Skeletal muscle cell (primary cell): ENCODE measurements at places on chromosomes 3 and 15.

DNA sequence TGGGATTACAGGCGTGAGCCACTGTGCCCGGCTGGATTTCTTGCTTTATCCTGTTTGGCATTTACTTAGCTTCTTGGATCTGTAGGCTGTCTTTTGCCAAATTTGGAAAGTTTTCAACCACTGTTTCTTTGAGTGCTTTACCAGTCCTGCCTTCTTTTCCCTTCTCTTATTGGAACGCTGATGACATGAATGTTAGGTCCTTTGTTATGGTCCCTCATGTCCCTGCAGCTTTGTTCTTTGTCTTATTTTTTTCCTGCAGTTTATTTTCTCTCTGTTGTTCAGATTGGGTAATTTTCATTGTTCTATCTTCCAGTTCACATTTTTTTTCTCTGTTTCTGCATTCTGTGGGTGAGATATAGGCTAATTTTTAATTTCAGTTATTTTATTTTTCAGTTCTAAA lies 25.0 kb downstream of the SH3GL3 start:
- no peak for DNase-seq

GRCh38 chr15:68526784-68527183 lies 52.0 kb upstream of the CORO2B start:
- DNase-seq: no peak

GRCh38 chr3:32780735-32781210 lies 37.0 kb upstream of the TRIM71 start:
- no peak for DNase-seq

DNA sequence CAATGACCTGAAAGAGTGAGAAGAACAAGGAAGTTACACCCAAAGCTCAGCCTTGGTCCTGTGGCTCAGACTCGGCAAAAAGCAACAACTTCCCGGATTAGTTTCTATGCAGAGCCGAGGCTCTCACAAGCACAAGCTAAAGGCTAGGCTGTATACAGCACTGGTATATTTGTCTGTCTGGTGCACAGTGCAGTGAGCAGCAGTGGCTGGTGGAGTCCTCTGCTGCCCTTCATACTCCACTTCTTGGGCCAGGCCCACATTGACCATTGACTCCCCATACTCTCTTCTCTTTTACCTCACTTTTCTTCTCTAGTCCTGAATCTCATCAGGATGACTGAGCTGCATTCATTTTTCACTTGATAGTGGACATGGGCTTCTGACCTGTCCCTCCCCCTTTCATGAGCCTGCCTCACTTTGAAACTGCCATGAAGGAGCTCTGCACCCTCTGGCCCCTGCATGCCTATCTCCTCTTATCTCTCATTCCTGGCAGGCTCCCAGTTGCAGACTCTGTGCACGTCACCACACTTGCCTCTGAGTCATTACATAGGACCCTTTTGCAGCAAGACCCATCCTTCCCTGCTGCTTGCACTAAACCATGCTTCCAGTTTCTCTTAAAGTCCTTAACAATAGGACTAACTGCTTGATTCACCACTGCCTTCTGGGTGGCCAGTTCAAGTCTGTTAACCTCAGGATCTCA lies 379.3 kb downstream of the NTRK3 start:
- no peak for DNase-seq

GRCh38 chr3:87810452-87811016 lies 248.3 kb downstream of the CGGBP1 start:
- no peak for DNase-seq

DNA sequence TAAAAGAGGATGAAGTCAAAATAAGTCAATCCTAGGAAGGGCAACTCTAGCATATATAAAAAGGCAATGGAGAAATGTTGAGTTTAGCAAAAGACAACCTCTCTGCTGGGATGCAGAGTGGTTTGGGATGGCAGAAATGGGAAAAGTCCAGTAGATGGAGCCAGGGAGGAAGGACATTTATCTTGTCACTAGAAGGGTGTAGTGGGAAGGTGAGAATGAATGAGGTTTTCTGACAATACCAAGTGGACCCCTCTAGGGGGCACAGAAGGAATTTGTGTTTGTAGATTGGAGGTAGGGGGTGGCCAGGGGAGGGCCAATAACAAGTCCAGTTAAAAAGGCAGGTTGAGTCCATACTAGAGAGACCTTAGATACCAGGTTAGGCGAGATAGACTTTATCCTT lies 80.0 kb downstream of the THSD4 start:
- DNase-seq: no peak

GRCh38 chr3:178773358-178773757 lies 237.1 kb downstream of the KCNMB2 start:
- no peak for DNase-seq

DNA sequence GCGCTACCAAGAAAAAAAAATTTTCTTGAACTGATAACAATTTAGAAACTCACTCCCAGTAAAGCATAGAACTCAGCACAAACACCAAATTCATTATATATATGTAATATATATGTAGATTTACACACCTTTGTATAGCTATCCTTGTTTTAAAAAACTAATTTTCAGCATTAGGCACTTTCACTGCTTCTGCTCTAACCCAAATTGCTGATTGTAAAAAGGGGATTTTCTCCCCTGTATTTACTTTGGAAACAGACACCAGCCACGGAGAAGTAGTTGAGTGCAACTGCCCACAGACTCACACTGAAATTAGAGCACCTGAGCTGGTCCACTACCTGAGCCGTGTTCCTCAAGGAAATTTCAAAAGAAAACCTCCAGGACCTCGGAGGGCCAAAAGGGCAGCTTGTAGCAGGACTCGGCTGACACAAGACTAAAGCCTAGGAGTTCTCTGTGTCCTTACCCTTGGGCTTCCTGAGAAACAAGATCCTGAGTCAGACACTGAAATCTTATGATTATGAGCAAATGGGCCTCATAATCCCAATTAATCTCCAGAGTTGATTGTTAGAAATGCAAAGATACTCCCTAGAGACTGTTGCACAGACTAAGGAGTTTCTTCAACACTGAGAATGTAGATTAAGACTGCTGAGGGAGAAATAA lies 106.0 kb downstream of the TNIK start:
- DNase-seq: no peak

DNA sequence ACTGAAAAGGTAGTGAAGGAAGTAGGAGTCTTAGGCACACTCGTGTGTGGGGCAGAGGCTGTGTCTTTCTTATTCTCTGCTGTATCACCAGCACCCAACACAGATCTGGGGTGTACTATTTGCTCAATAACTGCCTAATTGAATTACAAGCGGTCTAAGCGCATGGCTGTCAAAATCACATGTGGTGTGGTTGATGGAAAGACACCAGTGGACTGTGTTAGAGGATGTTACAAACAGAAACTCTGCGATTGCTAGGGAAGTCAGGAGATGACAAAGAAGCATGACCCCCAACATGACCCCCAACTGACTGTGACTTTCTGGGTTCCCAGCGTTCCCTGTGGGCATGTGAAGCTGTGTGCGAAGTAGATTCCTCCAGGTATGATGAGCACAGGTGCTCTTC lies 32.0 kb downstream of the ATG7 start:
- DNase-seq: no peak

DNA sequence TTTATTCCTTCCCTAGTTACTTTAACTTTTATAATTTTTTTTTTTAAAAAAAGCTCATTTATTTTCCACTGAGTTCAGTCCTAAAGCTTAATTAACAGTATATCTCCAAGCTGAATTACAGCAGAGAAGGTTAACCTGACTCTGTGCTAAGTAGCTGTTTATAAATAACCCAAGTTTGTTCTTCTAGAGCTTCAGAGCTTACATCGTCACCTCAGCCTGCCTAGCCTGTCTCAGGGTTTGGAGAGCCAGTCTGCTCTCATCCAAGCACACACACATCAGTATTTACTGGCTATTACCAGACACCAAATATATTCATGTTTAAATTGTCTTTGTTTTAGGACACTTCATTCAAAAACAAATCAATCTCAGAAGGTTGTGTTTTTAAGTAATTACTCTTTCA lies 154.9 kb downstream of the CDIN1 start:
- DNase-seq: no peak

- no peak for DNase-seq
Observed at GRCh38 chr3:123789760-123790159, 94.4 kb downstream of the MYLK start.

DNA sequence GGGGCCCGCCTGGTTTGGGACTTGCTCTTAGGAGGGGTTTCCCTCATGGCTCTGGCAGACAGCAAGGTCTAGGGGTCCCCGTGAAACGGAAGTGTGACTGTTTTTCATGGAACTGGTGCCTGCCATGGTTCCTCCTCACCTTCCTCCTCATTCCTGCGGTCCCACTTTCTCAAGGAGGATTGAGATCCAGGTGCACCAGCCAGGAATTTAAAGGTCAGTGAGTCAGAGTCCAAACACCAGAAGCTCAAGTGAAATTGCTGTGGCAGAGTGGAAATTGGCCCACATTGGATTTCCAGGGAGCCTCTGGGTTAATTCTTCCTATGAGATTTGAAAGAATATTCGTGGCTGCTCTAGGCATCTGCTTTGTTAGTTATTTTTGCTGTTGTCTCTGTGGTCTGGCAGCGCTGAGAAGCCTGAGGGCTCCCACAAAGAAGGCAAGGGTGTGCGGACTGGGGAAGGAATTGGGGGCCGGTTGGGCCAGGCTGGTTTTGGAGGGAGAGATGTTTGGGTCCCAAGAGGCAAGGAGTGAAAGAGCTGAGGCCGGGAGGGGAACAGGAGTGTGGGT lies 60.4 kb upstream of the TNFAIP8L3 start:
- DNase-seq: no peak

DNA sequence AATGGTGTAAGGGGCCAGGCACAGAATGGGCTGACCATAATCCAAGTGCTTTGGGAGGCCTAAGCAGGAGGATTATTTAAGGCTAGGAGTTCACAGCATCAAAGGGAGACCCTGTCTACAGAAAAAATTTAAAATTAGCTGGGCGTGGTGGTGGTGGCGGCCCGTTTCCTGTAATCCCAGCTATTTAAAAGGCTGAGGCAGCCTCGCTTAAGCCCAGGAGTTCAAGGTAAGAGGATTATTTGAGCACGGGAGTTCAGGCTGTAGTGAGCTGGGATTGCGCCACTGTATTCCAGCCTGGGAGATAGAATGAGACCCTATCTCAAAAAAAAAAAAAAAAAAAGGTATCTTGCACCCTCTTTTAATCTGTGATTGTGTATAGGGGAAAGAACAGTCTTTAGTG lies 1.9 kb downstream of the TMA7 start:
- DNase-seq: no peak

- no peak for DNase-seq
Observed at GRCh38 chr3:61545716-61546115, 15.7 kb upstream of the PTPRG start.

DNA sequence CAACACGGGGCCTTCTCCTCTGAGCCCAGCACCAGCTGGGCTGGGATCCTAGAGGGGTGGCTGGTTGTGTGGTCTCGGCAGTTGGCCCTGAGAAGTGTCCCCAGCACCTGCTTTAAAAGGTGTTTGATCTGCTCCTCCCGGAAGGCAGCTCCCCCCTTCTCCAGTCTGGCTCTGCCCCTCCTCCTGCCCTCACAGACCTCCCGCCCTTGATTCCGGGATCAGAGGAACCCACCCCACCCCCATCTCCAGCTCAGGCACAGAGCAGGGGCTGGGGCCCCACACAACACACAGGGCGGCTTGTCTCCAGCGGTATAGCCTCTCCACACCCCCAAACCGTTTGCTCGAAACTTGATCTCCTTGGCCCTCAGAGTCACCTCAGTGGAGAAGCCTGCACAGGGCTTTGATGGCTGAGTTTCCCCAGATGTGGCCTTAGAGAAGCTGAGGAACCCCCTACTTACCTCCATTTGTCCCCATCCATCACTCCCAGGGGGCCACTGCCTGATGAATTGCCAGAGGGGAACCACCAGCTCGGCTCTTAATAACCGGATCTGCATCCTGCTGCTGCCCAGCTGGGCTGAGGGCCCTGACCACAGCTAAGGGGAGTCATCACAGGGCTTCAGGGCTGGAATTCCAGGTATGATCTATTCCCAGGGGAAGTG lies 6.4 kb upstream of the STRA6 start:
- DNase-seq: no peak

DNA sequence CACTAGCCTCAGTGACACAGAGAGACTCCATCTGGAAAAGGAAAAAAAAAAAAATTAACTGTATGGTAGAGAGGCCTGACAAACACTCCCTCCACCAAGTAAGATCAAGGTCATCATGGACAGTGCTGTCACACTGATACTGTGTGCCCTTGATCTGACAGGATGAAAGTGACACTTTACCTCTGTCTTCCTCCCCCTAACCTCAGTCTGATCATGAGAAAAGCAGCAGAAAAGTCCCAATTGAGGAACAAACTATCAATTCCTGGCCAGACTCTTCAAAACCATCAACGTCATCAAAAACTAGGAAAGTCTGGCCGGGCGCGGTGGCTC lies 26.7 kb downstream of the PGPEP1L start:
- DNase-seq: no peak

- no peak for DNase-seq
Observed at GRCh38 chr3:194220901-194221326, 85.0 kb downstream of the HES1 start.

GRCh38 chr15:27990521-27991515 lies 108.3 kb downstream of the OCA2 start:
- no peak for DNase-seq

DNA sequence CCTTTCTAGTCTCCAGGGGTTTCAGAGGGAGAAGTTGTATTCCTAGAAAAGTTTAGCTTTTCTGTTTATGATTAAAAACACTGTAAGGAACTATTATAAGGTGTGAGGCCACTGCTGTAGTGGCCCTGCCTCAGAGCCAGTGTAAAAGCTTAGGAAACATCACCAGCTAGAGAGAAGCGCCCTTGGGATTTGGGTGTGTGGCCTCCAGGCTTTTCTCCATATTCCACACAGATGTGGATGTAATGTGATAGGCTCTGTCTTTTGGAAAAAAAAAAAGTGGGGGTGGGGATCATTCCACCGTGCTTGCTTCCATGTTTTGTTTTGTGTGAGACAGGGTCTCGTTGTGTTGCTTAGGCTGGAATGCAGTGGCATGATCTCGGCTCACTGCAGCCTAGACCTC lies 13.9 kb downstream of the SEC61A1 start:
- no peak for DNase-seq

GRCh38 chr15:80155001-80155377 lies 2.2 kb downstream of the FAH start:
- no peak for DNase-seq

GRCh38 chr3:43307226-43307625 lies 20.9 kb downstream of the SNRK start:
- DNase-seq: no peak

DNA sequence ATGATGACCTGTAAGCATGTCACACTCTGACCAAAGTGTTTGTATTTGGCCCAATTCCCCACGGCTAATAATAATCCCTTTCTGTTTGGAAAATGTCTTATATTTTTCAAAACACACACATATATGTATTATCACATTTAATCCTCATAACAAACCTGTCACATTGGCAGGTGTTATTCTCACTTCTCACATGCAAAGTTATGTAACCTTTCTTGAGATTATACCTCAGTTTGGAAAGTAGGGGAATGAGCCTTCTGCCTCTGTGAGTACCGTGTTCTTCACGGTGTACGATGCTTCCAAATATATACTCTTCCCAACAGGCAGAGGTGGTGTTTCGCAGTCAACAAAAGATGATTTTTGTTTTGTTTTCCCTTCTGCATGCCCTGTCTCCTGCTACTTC lies 205.6 kb downstream of the TP63 start:
- no peak for DNase-seq

DNA sequence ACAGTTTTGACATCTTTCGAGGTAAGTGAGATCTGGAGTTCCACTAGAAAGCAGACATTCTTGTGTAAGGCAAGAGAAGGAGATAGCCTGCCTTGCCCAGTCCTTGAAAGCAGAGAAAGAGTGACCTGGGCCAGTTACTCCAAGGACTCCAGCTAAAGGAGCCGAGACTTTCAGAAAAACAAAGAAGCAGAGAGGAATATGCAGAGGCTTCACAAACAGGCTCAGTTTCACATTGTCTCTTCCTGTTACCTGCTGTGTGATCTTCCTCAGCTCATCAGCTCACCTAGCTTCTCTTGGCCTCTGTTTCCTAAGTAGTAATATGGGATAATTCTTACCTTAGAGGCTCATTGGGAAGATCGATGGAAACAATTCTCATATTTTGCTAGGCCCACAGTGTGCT lies 81.0 kb downstream of the CDC25A start:
- DNase-seq: no peak
